ENCODE measurements at places on chromosomes 1 and 21.

GRCh38 chr1:198635964-198636363 lies 2.9 kb upstream of the PTPRC start:
- no peak for DNase-seq

- DNase-seq = no peak
These were observed 108.0 kb downstream of the TNNI3K start for GRCh38 chr1:74343216-74343615.

GRCh38 chr1:56563568-56563967 lies 15.8 kb downstream of the PLPP3 start:
- DNase-seq = no peak

DNA sequence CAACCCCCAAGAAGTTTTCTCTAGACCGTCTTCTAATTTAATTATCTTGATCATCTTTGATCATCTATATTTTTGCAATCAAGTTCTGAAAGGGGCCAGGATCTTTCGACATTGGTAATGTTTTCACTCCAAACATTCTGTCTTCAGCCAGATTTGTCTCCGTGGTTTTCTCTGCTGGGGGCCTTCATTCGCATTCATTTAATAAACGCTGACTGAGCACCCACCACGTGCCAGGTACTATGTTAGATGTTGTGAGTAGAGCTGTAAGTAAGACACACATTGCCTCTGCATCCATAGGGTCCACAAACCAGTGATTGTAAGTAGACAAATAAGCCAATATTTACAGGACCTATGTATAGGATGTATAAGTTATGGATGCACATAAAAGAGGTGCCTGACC lies 134.5 kb upstream of the MROH9 start:
- no peak for DNase-seq

- DNase-seq = no peak
These were observed 197.3 kb upstream of the SGIP1 start for GRCh38 chr1:66336641-66336990.

DNA sequence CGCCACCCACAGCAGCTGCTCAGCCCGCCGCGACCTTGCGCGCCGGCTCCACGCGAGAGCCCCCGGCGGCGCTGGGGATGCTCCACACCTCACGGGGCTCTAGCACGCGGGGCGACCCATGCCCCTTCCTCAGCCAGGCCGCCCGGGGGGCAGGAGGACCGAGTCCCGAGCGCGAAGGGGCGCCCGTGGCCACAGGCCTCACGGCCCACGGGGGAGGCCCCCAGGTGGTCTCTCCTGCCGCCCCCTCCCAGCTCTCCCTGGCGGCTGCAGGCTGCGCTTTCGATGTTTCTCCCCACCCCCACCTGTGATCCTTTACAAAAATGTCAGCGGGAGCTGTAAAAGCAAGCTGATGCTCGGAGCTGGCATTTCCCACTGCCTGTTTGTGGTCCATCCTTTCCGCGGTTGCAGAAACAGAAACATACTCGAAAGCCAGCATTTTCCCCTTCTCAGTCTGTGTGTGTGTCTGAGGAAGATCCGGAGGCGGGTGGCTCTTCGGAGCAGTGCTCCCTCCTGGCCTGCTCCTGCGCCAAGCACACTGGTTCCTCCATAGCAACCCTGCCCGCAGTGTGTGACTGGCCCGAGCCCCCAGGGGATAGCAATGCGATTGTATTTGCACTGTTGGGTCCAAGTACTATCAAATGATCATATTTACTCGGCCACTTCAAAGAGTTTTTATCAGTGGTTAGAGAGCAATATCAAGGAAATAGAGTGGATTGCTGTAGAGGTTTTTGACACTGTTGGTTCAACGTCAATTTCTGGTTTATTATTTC lies 2.1 kb downstream of the KIF26B start:
- no peak for DNase-seq

DNA sequence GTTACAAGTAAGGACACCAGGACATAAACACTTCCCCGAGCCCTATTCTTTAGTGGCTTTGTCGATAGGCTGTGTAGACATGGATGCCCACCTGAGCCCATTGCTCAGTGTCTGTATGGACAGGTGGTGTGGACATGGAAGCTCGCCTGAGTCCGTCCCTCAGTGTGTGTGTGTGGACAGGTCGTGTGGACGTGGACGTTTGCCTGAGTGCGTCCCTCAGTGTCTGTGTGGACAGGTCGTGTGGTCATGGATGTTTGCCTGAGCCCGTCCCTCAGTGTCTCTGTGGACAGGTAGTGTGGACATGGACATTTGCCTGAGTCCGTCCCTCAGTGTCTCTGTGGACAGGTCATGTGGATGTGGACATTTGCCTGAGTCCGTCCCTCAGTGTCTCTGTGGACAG lies 38.7 kb upstream of the COL6A2 start:
- DNase-seq = no peak

DNA sequence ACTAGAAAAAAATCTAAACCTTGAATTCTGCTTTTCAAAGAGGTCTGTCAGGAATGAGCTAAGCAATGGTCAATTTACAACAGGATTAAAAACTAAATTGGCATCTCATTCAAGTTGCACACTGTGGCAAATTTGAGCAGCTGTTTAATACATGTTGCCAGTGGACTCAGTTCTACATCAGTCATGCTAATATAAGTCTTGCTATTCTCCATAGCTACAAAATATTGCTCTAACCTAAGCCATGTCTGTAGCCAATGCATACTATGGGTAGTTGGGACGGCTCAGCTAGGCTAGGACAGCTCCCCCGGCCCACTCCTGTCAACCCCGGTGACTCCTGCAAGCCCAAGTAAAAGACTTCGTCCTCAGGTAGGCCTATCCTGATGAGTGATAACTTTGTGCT lies 10.9 kb upstream of the VAV3 start:
- no peak for DNase-seq

- DNase-seq = no peak
These were observed 67.2 kb upstream of the HOOK1 start for GRCh38 chr1:59747420-59748024.

- no peak for DNase-seq
These were observed 1.3 kb upstream of the H3-3A start for GRCh38 chr1:226061068-226061840.

GRCh38 chr21:26843933-26844257 lies 1.3 kb downstream of the ADAMTS1 start:
- no peak for DNase-seq

GRCh38 chr1:40772146-40772955 lies 11.2 kb upstream of the KCNQ4 start:
- DNase-seq = no peak

DNA sequence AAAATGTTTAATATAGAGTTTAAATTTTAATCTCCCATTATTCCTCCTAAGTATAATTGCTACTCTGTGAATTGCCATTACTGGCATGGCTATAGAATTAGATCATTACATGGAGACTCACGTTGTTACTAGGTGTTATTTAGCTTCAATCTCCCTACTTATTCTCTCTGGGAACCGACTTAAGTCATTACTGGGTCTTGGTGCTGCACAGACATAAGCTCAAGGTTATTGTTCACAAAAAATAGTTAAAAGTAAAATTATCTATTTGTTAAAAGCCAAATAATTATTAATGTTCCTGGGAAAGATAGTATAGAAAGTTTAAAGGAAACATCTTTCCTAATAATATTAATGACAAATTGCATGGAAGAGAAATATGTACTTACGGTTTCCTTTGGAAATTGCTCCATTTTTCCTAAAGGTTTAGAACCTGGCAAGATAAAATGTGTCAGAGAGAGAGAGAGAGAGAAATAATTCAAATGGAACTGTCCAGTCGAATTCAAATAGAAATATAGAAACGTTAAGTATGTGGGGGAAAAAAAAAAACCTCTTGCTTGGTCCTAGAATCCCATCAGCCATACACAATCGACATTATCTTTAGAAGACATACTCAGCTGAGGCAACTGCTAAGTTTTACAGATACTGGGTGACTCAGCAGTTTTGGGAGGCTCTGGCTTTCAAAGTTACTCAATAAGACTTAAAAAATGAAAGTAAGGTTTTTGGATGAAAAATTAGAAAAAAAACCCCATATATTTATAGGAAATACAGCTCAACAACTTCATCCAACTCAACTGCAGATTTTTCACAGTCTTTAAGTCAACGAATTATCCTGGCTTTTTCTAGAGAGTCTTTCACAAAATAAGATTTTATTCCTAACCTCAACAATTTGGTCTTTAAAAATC lies at the start of gene SPTA1:
SPTA1 (minus strand) TSS at position 605 of the 899 bp plus-strand sequence; CDS start at position 407, 198 bp downstream.
- no peak for DNase-seq

- DNase-seq = no peak
These were observed 407.9 kb downstream of the ZP4 start for GRCh38 chr1:237482777-237483176.

DNA sequence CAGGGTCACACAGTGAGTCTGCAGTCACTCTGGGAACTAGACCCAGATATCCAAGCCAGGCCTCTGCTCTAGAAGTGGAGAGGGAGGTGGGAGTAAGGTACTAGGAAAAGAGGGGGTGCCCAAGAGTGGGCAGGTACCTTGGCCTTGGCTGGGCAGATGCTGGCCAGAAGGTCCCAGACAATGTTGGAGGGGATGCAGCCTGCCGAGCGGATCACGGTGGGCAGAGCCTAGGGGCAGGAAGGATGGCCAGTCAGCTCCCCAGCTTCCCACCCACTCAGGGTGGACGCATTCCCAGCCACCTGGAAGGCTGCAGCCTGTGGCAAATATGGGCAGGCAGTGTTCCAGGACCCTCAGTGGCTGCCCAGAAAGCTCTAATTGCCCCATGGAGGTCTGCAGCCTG lies 23.3 kb downstream of the SPOCD1 start:
- DNase-seq = no peak

- no peak for DNase-seq
These were observed 20.7 kb downstream of the SH3BP5L start for GRCh38 chr1:248804771-248805681.

- no peak for DNase-seq
These were observed 484.6 kb downstream of the LTN1 start for GRCh38 chr21:28508126-28508525.

DNA sequence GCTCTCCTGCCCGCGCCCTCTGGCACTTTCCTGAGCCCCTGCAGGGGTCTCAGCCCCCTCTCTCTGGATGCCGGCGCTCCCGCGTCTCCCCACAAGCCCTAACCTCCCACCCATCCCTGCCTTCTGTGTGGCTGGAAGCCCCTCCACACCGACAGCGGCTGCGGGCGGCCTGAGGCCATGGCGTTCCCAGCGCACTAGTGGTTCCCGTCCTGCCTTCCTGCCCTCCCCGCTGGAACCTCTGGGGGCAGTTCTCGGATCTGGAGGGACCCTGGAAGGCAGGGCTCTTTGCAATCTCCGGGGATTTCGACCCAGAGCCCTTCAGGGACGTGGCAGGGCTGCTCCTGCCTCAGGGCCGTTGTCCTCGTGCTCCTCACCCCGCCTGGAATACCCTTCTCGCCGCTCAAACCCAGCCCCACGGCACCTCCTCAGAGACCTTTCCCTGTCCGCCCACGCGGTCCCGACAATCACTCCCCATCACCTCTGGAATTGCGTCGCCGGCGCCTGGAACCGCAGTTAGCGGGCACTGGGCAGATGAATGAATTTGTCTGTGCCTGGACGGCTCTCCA lies 493 bp upstream of the ESPN start:
- no peak for DNase-seq

DNA sequence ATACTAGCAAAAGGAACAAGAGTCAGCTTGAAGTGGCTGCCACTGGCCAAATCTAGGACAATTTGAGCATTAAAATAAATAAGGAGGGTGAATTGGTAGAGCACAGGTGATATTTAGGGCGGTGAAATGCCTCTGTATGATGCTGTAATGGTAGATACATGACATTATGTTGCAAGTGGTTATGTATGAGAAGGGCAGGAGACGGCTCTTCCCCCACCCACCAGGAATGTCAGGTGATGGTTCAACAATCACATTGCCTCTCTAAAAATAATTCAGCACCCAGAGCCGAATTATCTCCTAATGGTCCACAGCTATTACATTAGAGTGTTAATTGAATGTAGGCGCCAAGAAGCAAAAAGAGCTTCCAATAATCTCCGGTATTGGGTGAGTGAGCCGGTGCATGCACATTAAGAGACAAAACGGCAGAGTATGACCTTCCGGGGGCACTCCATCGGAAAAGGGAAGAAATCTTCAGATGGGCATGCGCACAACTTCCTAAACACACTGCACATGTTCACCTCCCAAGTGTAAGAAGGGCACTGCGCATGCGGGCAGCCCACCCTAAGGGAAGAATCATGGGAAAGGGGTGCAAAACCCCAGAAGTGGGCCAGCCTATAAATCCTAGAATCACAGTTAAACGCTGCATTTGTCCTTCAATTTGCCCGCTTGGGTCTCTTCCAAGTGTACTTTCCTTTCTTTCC lies 6.8 kb upstream of the IFNAR1 start:
- DNase-seq = no peak

- no peak for DNase-seq
These were observed 13.3 kb downstream of the POLR3GL start for GRCh38 chr1:145977486-145978470.

- DNase-seq = no peak
These were observed 39.9 kb upstream of the SLC19A1 start for GRCh38 chr21:45582128-45582527.

GRCh38 chr21:34693192-34693810 lies 24.5 kb downstream of the CLIC6 start:
- no peak for DNase-seq

GRCh38 chr1:41609166-41609883 lies 124.8 kb upstream of the EDN2 start:
- no peak for DNase-seq

DNA sequence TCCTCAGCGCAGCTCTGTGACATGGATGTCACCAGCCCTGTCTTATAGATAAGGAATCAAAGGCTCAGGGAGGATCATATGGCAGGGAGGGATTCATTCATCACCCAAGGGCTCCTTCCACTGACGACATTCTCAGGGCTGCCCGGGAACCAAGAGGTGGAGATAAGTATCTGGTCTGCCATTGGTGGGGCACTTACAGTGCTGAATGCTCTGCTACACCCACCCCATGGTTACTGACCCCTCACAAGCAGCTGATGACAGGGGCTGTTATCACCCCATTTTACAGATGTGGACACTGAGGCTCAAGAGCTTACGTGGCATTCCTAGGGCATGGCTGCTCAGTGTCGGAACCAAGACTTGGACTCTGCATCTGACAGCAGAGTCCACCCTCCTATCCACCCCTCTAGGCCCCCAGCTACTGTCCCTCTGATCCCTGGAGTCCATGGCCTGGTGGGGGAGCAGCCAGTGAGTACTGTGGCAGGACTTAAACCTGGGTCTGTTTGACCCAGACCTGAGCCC lies 155.1 kb downstream of the PTPRU start:
- no peak for DNase-seq

- no peak for DNase-seq
These were observed 4.9 kb upstream of the ELK4 start for GRCh38 chr1:205636732-205637131.

DNA sequence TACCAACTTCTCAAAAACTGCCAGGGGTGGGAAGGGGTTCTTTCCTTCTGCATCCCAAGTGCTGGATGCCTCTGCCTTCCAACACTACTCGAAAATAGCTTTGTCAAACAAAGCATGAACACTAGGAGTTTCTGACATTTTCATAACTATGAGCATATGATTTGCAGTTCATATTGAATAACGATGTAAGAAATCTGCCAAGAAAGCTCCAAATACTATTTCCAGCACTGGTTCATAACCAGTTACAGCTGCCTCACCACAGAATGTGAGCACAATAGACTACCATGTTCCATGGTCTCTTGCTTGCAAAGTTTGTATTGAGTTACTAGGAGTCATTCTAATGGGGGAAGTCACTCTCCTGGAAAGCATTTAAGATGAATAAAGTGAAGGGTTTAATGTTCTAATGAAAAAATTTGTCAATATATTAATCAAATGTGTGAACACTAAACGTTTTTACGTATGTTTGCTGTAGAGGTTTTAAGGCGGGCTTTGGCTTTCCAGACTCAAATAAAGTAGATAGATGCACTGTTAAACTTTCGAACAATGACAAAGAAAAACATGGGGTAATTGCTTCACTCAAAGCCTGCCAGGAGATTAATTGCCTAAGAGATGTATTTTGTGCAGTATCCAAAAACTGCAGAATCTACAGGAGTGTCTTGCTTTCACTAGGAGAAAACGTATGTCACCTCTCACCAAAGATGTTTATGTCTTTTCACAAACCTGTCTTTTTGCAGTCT lies 78.6 kb upstream of the UBE2U start:
- no peak for DNase-seq
